CD4-positive, alpha-beta T cell treated with Interleukin-1 beta for 1 hour (primary cell): ENCODE measurements at places on chromosomes 1 and 21.

GRCh38 chr1:176119549-176119948 lies 87.5 kb downstream of the COP1 start:
- DNase-seq, result no peak

DNA sequence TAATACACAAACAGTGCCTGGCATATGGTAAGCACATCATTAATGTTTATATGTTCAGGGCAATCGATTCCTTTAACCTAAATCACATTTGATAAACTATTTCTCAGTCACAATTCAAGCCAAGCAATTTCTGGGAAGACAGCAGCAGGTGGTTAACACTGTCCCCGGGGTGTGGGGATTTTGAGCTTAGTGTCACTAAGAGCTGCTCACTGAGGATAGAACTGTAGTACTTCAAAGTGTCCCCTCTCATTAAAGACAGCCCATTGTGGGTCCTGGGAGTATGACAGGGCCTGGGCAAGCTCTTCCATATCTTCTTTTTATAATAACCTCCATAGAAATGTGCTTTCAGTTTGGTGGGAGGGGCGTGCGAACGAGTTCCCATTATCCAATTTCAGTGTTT lies 8.4 kb upstream of the GALNT2 start:
- DNase-seq, result no peak

DNA sequence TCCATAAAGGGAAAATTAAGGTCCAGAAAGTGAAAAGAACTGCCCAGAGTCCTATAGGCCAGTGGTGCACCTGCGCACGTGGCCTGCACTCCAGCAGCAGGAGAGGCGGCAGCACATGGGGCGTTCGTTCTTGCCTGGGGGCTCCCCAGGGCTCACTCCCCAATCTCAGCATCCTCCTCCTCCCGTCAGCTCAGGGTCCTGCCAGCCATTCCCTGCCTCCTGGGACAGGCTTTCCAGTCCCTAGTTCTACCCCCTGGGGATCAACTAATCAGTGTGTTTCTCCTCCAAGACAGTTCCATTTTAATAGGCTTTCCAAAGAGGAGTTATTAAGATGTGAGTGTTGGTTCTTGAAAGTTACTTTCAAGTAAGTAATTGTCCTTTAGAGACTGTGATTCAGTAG lies 1.2 kb upstream of the A3GALT2 start:
- no peak for DNase-seq

GRCh38 chr1:22930240-22930912 lies 42.3 kb downstream of the LACTBL1 start:
- peak; percentile 15 for DNase-seq

- DNase-seq, result no peak
Measured at GRCh38 chr1:160569806-160570205, 9.5 kb downstream of the CD84 start.

DNA sequence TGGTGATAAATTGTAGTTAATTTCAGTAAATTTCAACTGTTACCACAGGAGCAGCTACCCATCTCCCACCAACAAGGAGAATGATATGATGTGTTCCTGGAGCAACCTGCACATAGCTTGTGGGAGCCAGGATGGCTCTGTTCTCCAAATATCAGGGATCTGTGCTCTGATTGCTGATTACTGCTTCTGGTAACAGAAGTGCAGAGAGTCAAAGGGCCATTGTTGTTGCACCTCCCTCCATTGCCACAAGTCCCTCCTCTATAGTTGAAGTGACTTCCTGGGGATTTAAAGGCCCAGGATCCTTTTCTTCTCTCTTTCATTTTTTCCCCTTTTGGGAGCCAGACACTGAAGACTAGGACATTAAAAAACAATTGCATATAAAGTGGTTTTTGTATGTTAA lies 51.6 kb upstream of the HPDL start:
- DNase-seq, result no peak

DNA sequence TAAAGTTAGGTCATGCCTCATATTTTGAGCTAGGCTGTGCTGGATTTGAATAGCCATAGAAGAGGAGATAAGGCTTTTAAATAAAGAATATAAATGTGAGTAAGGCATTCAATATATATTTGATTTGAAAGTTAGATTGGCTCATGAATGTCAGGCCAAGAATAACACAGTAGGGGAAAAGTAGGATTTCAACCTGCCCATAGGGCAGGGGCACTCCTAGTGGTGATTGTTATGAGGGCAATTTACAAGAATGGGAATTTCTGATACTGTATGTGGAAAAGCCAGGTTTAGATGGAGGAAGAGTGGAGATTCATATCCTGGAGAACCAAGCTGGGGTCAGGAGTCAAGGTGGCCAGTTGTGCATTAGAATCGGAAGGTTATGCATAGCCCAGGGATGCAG lies 74.9 kb downstream of the DNAH14 start:
- DNase-seq, result no peak
